Caco-2 (cell line): ENCODE measurements at places on chromosomes 5 and 9. TPM values are rescaled to one million over a fixed set of nuclear protein-coding genes. Genes with fewer than 3 reads are reported as not detected.

GRCh38 chr5:75335952-75336614 is 937 bp upstream of the HMGCR start:
- no peaks in the 10 kb centered on the region for H3K27me3 ChIP-seq
- no peak overlapping the region for H3K27ac ChIP-seq
- H3K4me3 ChIP-seq, result peak overlapping the region; percentile 48
- H3K36me3 ChIP-seq, result no peaks in the 10 kb centered on the region
- DNase-seq, result peak; percentile 79

DNA sequence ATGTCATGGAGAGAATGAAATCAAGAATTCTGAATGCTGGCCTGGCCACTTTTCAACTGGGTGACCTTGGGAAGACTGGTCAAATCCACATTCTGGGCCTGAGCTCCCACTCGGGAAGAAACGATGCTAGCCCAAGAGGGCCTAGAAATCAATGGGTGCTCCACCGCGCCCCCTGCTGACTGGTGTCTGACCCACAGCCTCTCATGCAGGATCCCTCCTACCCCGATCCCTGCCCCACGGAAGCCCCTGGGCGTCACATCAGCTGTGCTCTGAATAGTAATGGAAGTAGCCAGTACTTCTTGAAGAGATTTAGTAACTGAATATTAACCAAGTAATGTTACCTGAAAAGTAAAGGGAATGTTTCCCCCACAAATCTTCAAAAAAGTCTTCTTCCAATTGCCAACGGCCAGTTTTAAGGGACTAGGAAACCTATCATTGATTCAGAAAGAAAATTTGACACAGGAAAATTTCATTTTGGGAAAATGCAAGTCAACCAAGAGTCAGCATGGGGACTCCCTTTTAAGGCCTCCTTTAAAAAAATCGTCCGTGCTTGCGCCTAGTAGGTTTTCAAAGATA is 43.9 kb downstream of the CRB2 start:
- no peak overlapping the region for H3K4me3 ChIP-seq
- no peaks in the 10 kb centered on the region; the same call in 1 of the 2 replicates for H3K36me3 ChIP-seq
- DNase-seq, result no peak

DNA sequence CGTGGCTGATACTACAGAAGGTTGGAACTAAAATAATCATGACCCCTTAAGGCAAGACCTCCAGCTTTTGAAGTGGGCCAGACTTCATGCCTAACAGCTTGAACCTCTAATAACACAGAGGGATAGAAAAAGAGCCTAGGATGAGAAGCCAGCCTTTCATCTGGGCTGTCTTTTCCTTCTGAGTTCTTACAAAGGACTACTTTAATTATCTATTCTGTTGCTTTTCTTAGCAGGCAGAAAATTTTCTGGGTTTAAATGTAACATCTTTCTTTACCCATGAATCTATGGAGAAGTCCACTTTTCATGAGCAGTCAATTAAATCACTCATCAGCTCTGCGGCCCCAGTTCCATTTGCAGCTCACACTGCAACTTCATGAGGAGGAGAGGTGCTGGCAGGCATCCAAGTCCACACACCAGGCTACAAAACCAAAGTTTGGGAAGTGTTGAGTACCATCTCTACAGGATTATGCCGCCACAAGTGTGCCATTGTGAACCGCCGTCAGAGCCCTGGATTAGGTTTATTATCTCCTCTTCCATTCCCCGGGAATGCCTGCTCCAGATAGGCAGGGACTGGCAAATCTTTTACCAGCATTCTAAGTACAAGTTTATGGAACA is 192.0 kb downstream of the TLE4 start:
- no peaks in the 10 kb centered on the region for H3K4me1 ChIP-seq
- H3K27me3 ChIP-seq, result no peaks in the 10 kb centered on the region

GRCh38 chr5:53059281-53059680 is 50.3 kb downstream of the MOCS2 start:
- H3K4me1 ChIP-seq, result no peaks in the 10 kb centered on the region
- no peak for DNase-seq
- no peak overlapping the region for H3K27ac ChIP-seq
- H3K27me3 ChIP-seq, result no peaks in the 10 kb centered on the region

DNA sequence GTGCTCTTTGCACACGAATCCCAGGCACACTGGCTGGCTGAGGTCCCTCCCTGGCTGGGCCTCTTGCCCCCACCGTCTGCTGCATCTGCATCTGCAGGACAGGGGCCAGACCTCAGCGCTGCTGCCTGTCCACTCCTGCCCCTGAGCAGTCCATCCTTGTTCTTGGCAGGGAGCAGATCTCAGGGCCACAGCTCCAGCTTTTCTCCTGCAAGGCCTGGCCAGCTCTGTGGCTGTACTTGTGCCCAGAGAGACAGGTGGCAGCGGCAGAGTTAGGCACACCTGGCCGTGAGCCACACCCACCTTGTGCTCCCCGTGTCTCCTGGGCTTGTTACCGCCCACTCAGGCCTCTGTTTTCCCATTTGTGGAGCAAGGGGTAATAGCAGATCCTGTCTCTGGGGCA is 13.9 kb downstream of the NEK6 start:
- H3K4me1 ChIP-seq, result no peaks in the 10 kb centered on the region
- H3K36me3 ChIP-seq, result peaks cover 2% of the 10 kb centered on the region; the same call in 1 of the 2 replicates
- H3K27me3 ChIP-seq, result no peaks in the 10 kb centered on the region
- DNase-seq, result no peak
- H3K4me3 ChIP-seq, result no peak overlapping the region
- H3K27ac ChIP-seq, result no peak overlapping the region

DNA sequence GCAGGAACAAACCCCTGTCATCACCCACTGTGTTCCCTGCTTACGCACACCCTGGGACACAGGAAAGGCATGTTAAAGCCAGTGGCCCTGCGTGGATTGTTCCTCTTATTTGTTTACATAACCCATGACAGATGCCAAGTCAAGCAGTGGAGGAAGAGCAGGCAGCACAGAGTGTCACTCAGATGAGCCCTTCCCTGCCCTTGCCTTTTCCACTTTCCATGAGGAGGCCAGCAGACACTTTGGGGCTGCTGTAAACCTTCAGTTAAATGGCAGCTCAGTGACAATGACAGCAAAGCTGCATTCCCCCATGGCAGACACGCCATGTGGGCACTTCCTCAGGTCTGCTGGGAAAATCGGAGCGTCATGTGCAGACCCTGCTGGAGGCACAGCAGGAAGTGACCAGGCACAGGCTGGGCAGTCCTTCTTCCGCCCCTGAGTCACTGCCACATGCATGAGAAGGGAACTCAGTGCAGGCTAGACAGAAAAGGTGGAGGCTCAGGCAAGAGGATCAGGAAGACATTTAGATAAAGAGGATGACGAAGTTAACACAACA is 216.8 kb upstream of the PIK3R1 start:
- DNase-seq, result no peak
- no peak overlapping the region for H3K27ac ChIP-seq
- H3K36me3 ChIP-seq, result no peaks in the 10 kb centered on the region

DNA sequence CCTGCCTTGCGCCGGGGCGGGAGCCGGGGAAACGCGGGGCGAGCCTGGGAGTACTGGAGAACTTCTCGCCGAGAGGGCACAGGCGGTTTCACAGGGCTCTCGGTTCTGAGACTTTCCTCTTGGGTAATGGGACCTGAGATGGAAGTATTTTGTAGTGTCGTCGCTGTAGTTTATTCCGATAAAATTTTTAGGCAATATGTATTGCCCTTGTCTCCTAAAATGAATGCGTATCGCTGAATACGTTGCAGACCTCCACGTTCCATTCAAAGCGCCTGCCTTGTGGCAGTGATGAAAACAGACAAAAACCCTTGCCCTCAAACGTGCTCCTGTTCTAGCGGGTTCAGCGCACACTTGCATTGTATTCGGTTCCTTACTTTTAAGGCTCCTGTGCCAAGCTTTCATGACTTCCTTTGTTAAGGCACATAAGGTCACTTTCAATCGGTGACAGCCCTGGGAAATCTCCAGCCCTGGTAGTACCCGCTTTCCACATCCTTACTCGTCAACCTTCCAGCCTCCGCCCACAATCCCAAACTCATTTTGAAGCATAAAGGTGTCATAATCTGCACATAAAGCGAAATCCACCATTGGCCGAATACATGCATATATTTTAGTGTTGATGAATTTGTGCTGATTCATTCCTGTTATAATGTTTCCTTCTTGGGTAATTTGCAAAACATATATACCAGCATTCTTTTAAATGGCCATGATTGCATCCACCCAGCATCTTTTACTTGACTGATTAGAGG is 694 bp downstream of the RMI1 start:
- no peak for DNase-seq
- H3K4me3 ChIP-seq, result peak overlapping the region; percentile 86
- no peaks in the 10 kb centered on the region for H3K36me3 ChIP-seq

GRCh38 chr5:154088801-154089200 is 50.0 kb downstream of the MFAP3 start:
- H3K27ac ChIP-seq, result no peak overlapping the region
- no peak overlapping the region for H3K4me3 ChIP-seq
- no peaks in the 10 kb centered on the region for H3K36me3 ChIP-seq
- H3K27me3 ChIP-seq, result 0 out of 2 replicates have a peak, but pooled peaks cover 1% of the 10 kb centered on the region

GRCh38 chr5:176514244-176514950 is 22.8 kb downstream of the RNF44 start:
- H3K27me3 ChIP-seq, result no peaks in the 10 kb centered on the region
- no peaks in the 10 kb centered on the region; the same call in 1 of the 2 replicates for H3K36me3 ChIP-seq
- no peaks in the 10 kb centered on the region for H3K4me1 ChIP-seq
- H3K27ac ChIP-seq, result no peak overlapping the region
- no peak for DNase-seq
- no peak overlapping the region for H3K4me3 ChIP-seq

GRCh38 chr9:110898866-110899265 is 139.4 kb downstream of the LPAR1 start:
- H3K27me3 ChIP-seq, result no peaks in the 10 kb centered on the region
- peaks cover 1% of the 10 kb centered on the region; the same call in 1 of the 2 replicates for H3K36me3 ChIP-seq
- DNase-seq, result no peak
- no peak overlapping the region for H3K4me3 ChIP-seq

DNA sequence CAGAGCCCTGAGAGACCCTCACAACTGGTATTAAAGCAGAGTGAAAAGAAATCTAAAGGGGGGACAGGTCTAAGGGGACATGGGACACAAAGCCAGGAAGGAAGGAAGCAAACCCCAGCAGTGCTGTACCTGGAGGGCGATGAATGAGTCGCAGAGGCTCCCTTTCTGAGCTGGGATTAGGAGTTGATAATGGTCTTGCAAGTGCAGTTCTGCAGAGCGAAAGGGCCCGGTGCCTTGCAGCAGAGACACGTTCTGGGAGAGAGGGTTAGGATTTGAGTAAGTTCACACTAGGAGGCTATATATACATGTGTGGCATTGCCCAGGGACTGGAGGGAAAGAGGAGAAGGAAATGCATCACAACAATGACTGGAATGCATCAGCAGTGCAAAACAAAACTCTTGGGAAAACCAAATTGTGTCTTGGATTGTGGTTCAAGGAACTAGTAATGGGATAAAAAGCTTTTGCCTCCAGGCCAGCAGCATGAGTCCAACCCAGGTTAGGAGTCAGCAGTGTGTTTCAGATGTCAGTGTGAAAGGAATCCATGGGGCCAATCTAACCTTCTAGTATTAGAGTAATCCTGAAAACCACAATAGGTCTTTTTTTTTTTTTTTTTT is 38.8 kb upstream of the LIFR start:
- H3K36me3 ChIP-seq, result no peaks in the 10 kb centered on the region
- H3K4me3 ChIP-seq, result no peak overlapping the region
- no peaks in the 10 kb centered on the region for H3K27me3 ChIP-seq
- peaks cover 42% of the 10 kb centered on the region for H3K4me1 ChIP-seq

GRCh38 chr9:113376634-113377567 is at the start of gene HDHD3:
TSS of gene HDHD3 (minus strand) at chr9:113376986. CDS start at chr9:113374354, 2,632 bp downstream.
- peaks cover 51% of the 10 kb centered on the region for H3K4me1 ChIP-seq
- H3K36me3 ChIP-seq, result peaks cover 10% of the 10 kb centered on the region
- peak within 1 kb of the TSS; percentile 96 for H3K4me3 ChIP-seq

DNA sequence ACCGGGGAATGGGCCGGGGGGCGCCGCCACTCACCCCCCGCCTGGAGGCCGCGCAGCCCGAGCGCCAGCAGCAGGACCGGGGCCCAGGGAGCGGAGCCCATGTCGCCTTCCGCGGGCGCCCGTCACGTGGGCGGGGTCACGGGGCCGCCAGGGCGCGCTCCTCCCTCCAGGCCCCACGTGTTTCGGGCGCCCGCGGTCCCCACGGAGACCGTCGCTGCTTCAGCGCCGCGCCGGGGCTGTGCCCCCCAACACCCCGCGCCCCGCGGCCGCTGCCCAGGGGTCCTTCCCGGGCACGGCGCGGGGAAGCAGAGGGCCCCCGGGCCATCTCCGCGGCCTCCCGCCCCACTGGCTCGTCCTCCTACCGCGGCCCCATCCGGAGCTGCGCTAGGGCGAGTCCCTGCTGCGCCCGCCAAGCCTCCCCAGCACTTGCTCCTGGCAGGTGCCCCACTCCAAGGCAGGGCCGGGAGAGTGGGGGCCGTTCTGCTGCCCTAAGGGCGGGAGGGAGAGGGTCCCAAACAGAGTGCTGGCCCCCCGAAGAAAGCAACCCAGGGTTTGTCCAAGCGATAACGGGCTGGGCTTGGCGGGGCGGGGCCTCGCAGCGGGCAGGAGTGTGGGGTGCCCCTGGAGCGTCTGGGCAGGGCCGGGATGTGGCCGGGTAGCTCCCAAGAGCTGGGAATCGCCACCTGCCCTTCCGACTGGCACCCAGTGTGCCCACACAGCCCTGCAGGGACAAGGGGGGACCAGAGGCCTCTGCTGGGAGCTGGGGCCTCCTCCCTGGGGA is at the start of gene DPP7:
Gene DPP7, minus strand, starts transcription at position 121 of the 781 bp plus-strand sequence. Its CDS starts 20 bp downstream, at position 101.
- peak within 1 kb of the TSS; percentile 64 for H3K27ac ChIP-seq
- H3K27me3 ChIP-seq, result no peaks in the 10 kb centered on the region
- DNase-seq, result peak; percentile 76
- no peaks in the 10 kb centered on the region for H3K36me3 ChIP-seq
- H3K4me3 ChIP-seq, result peak within 1 kb of the TSS; percentile 70
- H3K4me1 ChIP-seq, result peaks cover 29% of the 10 kb centered on the region

DNA sequence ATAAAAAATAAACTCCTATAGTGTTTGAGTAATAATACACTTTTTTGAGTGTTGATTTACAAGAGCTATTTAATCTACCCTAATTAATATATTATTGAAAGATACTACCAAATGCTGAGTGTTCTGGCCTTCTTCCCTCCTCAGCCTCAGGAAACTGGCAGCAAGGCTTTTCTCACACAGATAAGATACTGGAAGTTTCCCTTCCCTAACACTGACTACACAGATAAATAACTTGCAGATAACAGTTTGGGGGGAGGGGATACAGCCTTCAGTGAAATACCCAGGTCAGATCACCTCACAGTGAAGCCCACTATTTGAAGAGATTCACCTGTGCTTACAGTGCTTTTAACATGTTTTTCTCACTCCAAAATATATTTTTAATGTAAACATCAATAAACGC is 1.6 kb upstream of the NIPSNAP3A start:
- no peak overlapping the region for H3K4me3 ChIP-seq
- no peaks in the 10 kb centered on the region for H3K36me3 ChIP-seq
- DNase-seq, result no peak
- peaks cover 13% of the 10 kb centered on the region for H3K4me1 ChIP-seq
- no peak overlapping the region for H3K27ac ChIP-seq
- H3K27me3 ChIP-seq, result no peaks in the 10 kb centered on the region

DNA sequence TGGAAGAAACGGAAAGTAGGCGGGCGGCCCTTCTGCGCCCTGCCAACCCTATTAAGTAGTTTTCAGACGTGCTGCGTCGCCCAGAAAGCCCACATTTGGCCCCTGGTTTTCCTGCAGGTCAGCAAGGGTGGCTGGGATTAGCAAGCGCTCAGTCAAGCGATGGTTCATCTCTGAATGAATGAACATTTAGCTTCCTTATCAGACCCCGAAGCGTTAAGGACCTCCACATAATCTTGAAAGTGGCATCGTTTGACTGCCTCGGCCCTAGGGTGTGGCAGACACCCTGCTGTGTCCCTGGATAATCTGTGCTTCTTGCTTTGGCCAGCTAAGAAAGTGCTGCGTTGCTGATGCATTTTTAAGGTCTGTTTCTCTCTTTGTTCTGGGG is 684 bp downstream of the TOR1B start:
- no peaks in the 10 kb centered on the region for H3K27me3 ChIP-seq
- H3K27ac ChIP-seq, result peak overlapping the region; percentile 53
- peaks cover 1% of the 10 kb centered on the region; the same call in 1 of the 2 replicates for H3K36me3 ChIP-seq

Gene FAM200C
- 3.2 TPM in 2 replicates for total RNA-seq

Gene SOX30
- 2.9 and 3.1 TPM in 2 replicates for total RNA-seq

Gene RNF14
- 35.1 and 38.7 TPM in 2 replicates for total RNA-seq

Gene BTNL8
- 6.0 and 7.3 TPM in 2 replicates for total RNA-seq

Gene IL9
- total RNA-seq, result 0.79 TPM in 1 of 2 replicates, not detected in the other

Gene C1QTNF2
- 0.16 TPM in 1 of 2 replicates, not detected in the other for total RNA-seq
